Activated naive CD4-positive, alpha-beta T cell treated with anti-CD3 and anti-CD28 coated beads for 36 hours (primary cell): ENCODE measurements at places on chromosomes 5 and 9. TPM values are rescaled to one million over a fixed set of nuclear protein-coding genes. Genes with fewer than 3 reads are reported as not detected.

The PCYOX1L gene
- 21.0 TPM for total RNA-seq

- DNase-seq: no peak
Measured at GRCh38 chr9:75930190-75930589, 39.7 kb downstream of the PCSK5 start.

DNA sequence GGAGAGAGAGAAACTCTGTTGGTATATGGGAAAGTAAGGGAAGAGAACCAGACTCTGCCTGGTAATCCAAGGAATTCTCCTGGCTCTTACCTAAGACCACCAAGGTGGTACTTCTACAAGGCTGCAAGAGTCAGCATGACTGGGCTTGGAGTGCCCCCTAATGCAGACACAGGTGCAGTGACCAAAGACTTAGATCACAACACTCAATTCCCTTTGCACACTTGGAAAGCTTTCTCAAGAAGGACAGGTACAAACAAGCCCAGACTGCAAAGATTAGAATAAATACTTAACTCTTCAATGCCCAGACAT, 25.2 kb downstream of the UGT3A2 start:
- DNase-seq: no peak

The FAM114A2 gene
- 25.0 TPM for total RNA-seq

GRCh38 chr9:14303521-14303920, 10.4 kb downstream of the NFIB start:
- DNase-seq: no peak

The FYB1 gene
- total RNA-seq: 129 TPM

GRCh38 chr9:135692410-135692809, 6.9 kb downstream of the SOHLH1 start:
- no peak for DNase-seq

- DNase-seq: no peak
Measured at GRCh38 chr9:126028746-126029145, 281.6 kb downstream of the PBX3 start.

- no peak for DNase-seq
Measured at GRCh38 chr5:14417276-14417730, 164.3 kb upstream of the OTULINL start.
